D721Med (cell line): ENCODE measurements at places on chromosomes 5 and 9.

GRCh38 chr5:35838370-35839042, 18.2 kb upstream of the IL7R start:
- no peak for DNase-seq

- DNase-seq, result peak; percentile 13
Measured at GRCh38 chr9:134059661-134060395, 8.0 kb downstream of the BRD3 start.

- no peak for DNase-seq
Measured at GRCh38 chr5:10935536-10935935, 174.5 kb upstream of the DAP start.

GRCh38 chr9:109309282-109309681, 11.6 kb downstream of the EPB41L4B start:
- DNase-seq, result no peak

- DNase-seq, result no peak
Measured at GRCh38 chr5:118233606-118234005, 754.7 kb downstream of the DTWD2 start.

GRCh38 chr9:2354216-2354615, 267.4 kb upstream of the VLDLR start:
- DNase-seq, result no peak

DNA sequence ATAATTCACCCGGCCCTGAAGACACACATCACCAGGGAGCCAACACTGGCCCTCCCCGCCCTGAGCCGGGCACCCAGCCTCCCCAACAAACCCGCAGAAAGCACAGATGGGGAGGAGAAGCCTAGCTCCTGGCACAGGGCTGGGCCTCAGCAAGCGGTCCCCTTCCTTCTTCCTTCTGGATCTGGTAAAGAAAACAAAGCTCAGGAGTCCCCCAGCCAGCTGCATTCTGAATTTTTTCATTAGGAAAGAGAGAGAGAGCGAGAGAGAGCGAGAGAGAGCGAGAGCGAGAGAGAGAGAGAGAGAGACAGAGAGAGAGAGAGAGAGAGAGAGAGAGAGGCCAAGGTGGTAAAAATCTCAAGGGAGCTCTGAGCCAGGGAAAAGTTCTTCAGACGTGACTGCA, 195.7 kb downstream of the CRB2 start:
- no peak for DNase-seq
